ENCODE measurements at places on chromosomes 1 and 21.
A peak's percentile ranks its signal among the peaks of the same experiment; 100 is the strongest.

DNA sequence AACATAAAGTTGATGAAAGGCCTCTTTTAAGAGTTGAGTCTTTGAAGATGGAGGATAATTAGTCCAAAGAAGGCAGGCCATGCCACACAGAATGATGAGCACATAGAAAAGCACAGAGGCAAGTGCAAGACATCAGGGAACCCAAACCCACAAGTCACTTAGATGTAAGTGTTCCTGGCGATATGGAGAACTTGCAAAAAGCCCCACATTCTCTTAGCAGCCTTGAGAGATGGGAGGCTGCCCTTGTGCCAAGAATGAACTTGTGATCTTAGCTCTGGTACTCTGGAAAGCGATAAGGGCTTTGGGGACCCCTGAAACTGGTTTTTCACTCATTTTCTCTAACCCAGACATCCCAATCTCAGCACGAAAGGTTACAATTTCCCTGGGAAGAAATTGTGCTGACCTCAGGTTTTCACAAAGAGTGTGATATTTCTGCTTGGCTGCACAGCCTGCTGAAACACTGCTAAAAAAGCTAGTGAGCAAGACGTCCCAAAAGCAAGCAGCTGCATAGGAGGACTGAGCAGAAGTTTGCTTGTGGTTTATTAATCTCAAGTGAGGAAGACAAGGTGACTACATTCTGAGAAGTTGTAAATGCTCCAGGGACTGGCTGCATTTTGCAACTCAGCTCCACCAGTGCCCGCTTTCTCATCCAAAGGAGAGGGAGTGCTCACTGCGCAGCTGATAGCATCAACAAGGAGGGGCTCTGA, 496.9 kb upstream of the CAMK1G start:
- DNase-seq, result peak; percentile 33

GRCh38 chr1:91643431-91643830, 142.8 kb downstream of the CDC7 start:
- no peak for DNase-seq

- no peak for DNase-seq
Measured at GRCh38 chr1:167548059-167548932, 5.3 kb downstream of the CREG1 start.

GRCh38 chr1:26083208-26083607, 15.8 kb upstream of the TRIM63 start:
- no peak for DNase-seq

DNA sequence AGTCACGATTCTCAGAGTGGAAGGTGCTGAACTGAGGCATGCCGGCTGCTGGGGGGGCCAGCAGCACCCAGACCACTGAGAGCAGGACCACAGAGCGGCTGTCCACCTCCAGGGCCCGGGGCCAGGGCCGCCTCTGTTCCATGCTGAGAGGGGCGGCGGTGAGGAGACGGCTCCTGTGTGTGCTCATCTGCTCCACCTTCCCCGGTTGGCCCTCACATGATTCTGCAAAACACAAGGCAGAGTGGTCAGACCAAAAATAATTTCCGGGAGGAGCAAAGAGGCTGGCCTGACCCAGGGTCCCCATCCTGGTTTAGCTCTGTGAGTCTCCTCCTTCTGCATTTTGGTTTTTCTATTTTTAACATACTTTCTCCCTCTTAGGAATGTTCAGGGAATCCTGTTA, 26.4 kb downstream of the PLXNA2 start:
- DNase-seq, result no peak
